ENCODE measurements at places on chromosomes 2 and 18.

DNA sequence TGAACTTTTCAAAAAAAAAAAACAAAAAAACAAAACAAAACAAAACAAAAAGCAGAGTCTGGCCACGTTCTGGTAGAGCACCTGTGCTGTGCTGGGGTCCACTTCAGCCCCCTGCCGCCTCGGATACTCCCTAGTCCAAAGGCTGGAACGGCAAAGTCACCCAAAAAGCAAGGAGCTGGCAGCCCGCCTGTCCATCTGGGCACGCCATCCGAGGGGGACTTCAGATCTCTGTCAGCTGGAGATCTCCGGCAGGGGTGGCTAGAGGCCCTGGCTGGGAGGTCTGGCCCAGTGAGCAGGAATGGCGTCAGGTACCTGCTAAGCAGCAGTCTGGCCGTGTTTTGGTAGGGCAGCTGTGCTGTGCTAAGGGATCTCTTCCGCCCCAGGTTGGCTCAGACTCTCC lies 152.3 kb upstream of the ZNF516 start:
- no peak for DNase-seq

GRCh38 chr18:57759650-57760049 lies 43.5 kb downstream of the ATP8B1 start:
- no peak for DNase-seq

DNA sequence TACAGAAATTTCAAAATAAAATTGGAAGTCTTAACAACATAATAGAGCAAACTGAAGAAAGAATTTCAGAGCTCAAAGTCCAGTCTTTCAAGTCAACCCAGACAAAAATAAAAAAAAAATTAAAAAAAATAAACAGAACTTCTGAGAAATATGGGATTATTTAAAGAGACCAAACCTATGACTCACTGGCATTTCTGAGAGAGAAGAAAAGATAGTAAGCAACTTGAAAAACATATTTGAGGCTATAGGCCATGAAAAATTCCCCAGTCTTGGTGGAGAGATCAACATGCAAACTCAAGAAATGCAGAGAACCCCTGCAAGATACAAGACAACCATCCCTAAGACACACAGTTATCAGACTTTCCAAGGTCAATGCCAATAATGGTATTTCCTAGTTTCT lies 167.4 kb downstream of the RNF144A start:
- no peak for DNase-seq

DNA sequence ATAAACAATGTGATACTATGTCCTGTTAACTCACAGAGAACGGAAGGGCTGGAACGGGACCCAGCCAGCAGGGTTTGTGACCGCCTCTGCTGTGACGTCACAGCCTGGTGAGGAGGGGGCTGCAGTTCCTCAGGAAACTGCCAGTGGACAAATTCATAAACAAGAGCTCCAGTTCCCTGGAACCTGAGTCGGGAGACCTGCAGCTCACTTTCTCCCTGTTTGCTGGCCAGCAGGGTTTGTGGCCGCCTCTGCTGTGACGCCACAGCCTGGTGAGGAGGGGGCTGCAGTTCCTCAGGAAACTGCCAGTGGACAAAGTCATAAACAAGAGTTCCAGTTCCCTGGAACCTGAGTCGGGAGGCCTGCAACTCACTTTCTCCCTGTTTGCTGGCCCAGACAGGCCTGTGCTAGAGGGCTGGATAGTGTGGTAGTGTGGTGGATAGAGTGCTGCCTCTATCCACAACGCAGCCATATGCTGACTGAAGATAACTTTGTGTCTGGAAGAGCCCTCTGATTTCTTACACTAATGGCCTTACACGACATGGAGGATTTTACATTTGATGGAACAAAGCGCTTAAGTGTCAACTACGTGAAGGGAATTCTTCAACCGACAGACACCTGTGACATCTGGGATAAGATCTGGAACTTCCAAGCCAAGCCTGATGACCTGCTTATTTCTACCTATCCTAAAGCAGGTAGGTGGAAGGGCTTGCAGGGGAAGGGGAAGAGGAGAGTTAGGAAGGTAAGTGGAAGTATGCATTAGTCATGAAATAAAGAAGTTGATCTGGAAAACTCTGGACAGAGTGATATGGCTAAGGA lies at the start of gene SULT1C4:
Gene SULT1C4, plus strand, starts transcription at position 140 of the 816 bp plus-strand sequence. Its CDS starts 384 bp downstream, at position 524.
- DNase-seq, result no peak

GRCh38 chr2:145412155-145412554 lies 892.2 kb upstream of the ZEB2 start:
- DNase-seq, result no peak

- DNase-seq, result no peak
Observed at GRCh38 chr2:181072486-181073235, 92.3 kb downstream of the UBE2E3 start.

- no peak for DNase-seq
Observed at GRCh38 chr18:22650247-22650646, 232.5 kb upstream of the CTAGE1 start.

- DNase-seq, result no peak
Observed at GRCh38 chr2:7825591-7826312, 856.1 kb upstream of the ID2 start.

- DNase-seq, result no peak
Observed at GRCh38 chr2:238771639-238772038, 76.2 kb upstream of the TWIST2 start.

- DNase-seq, result no peak
Observed at GRCh38 chr2:100766806-100767205, 53.1 kb upstream of the NPAS2 start.

GRCh38 chr2:120531365-120531764 lies 185.4 kb downstream of the INHBB start:
- no peak for DNase-seq

DNA sequence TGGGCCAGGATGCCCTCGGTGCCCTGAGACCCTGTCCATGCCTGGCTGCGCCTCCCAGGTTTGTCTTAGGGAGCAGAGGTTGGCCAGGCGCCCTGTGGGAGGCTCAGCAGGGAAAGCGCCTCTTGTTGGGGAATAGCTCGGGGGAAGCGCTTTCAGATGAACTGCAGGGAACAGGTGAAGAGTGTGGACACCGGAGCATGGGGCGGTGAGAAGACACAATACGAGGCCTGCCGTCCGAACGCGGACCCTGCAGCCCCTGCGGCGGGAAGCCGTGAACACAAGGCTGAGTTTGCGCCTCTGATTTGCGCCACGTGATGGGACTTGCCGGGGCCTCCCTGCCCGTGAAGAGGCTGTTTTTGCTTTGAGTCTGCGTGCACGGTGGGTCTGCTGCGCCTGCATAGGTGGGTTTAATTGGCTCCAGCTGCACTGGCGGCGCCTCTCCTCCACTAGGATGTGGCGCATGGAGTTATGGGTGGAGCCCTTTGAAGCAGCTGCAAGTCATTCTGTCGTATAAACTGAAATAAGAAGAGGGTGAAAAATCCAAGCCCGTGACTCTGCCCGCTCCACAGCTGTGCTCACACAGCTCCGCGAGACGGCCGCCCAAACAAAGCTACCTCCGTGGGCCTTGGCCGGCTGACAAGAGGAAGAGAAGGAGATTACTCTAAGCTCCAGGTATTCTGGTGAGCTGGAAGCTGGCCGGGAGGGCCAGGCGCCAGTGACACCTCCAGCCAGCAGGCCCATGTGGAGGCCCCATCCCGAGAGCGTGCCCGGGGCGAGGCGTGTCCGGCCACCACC lies 103.5 kb upstream of the CTDP1 start:
- no peak for DNase-seq

DNA sequence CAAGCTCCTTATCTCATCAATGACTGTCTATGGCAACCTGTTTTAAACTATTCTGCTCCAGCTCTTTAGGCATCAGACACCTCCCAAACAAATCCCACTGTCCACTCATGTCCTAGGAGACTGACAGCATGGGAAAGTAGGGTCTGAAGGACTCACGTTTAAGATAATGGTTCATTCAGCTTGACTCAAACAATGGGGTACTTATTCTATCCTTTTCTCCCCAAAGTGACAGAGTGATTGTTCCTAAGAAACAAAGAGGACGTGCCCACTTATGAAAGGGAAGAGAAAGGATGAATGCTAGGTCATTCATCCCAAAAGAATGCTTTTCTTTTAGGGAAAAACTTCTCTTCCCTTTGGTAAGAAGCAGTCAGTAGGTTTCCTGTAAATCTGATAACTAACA lies 41.9 kb downstream of the ALK start:
- no peak for DNase-seq

GRCh38 chr18:76941284-76941683 lies 118.9 kb downstream of the ZNF236 start:
- no peak for DNase-seq

DNA sequence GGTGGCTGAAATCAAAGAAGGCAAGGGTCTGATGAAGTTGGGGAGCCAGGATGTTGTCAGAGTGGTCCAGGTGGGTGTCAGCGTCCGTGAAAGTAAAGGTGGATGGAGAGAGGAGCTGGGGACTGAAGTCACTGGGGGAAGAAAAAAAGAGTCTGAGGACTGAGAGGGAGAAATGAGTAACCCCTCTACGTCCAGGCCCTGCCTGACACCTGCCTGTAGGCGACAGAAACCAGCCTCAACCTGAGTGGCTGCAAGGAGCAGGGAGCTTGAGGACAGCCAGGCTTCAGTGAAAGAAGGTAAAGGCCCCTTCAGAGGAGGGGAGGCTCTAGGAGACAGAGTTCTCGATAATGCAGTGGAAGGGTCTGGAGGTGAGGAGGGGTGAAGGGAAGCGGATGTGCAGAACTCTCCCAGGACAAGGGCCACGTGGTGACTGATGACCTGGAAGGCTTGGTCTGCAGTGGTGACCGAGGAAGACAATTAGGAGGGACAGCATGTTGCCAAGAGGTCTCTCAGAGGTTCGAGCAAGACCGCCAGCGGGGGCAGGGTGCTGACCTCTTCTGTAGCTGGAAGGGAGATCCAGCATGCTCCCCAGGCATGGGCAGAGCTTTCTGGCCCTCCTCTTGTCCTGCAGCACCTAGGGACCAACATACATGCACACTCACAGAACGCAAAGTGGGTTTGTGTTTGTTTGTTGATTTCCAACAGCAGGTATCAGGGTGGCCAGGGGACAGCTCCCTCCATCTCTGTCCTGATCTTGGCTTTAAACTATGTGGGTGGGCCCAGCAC lies 86.6 kb upstream of the TMEM247 start:
- no peak for DNase-seq

GRCh38 chr2:237535385-237536082 lies 30.8 kb upstream of the PRLH start:
- DNase-seq, result no peak

GRCh38 chr2:152155209-152155608 lies 20.4 kb downstream of the STAM2 start:
- DNase-seq, result no peak

- no peak for DNase-seq
Observed at GRCh38 chr2:84646514-84646913, 130.2 kb downstream of the DNAH6 start.

GRCh38 chr2:156437272-156437930 lies 1.2 kb downstream of the GPD2 start:
- no peak for DNase-seq

DNA sequence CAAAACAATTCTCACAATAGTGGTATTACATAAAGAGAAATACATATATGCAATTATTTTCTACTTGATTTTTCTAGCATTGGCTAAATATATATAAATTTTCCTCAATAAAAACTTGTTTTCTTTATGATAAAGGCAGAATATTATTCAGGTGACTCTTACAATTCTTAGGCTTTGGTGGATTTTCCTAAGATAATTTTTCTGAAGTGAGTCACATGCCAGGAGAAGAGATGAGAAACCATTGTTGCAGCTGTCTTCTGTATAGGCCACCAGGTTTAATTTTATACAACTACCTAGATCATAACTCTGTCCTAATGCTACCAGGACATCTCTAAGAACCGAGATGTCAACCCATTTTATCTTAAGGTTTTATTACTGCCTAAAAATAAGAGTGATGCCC lies 552.4 kb upstream of the CDH2 start:
- DNase-seq, result no peak

GRCh38 chr2:25273985-25274535 lies 67.7 kb downstream of the DNMT3A start:
- no peak for DNase-seq

GRCh38 chr2:5520463-5520972 lies 171.7 kb upstream of the SOX11 start:
- DNase-seq, result no peak

GRCh38 chr2:60480089-60480773 lies 73.2 kb downstream of the BCL11A start:
- no peak for DNase-seq

GRCh38 chr2:96119389-96119751 lies 3.0 kb upstream of the ADRA2B start:
- no peak for DNase-seq

- DNase-seq, result no peak
Observed at GRCh38 chr2:37080689-37081088, 3.5 kb downstream of the HEATR5B start.

GRCh38 chr2:183037074-183037552 lies 1.1 kb downstream of the NCKAP1 start:
- DNase-seq, result no peak
